Stimulated activated CD8-positive, alpha-beta memory T cell treated with anti-CD3 and anti-CD28 coated beads, Interleukin-4, amount 100 ng/mL, for 1 hour (primary cell): ENCODE measurements at places on chromosomes 7 and 10.

- DNase-seq: no peak
Observed at GRCh38 chr7:129831424-129832058, 121.2 kb downstream of the UBE2H start.

- DNase-seq: no peak
Observed at GRCh38 chr7:66297579-66297978, 92.4 kb downstream of the TPST1 start.

- DNase-seq: no peak
Observed at GRCh38 chr10:33026422-33026821, 68.4 kb upstream of the ITGB1 start.

- no peak for DNase-seq
Observed at GRCh38 chr10:93654201-93654600, 41.9 kb downstream of the PDE6C start.

- no peak for DNase-seq
Observed at GRCh38 chr7:65915921-65916657, 43.2 kb downstream of the VKORC1L1 start.

DNA sequence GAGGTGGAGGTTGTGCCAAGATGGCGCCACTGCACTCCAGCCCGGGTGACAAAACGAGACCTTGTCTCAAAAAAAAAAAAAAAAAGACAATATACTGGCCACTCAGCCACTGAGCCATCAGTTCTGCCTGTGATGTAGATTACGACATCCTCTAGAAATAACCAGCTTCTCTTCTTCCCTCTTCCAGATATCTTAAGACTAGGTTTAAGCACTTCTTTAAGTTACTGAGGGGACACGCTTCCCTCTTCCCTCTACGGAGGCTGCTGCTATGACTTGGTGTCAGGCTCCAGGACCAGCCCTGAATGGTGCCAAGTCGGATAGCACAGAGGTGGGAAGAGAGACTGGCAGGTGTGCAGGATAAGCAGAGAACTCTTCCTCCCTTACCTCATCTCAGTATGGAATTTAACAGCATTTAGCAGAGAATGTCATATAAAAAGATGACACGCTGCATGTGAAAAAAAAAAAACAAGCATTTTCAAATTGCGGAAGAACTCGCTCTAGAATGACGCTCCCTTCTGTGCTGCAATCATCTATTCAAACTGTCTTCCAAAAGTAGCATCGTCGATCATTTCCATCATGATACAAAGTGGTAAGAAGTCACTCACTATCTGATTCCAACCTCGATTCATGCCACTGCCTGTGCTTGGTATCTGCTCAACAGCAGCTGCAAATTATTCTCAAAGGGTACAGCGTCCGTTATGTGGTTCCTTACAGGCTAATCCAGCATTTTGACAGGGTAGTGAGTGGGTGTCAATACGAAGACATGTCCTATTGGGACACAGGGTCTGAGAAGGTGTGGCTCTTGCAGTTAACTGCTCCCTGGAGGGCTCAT lies 13.8 kb downstream of the DAGLB start:
- no peak for DNase-seq

DNA sequence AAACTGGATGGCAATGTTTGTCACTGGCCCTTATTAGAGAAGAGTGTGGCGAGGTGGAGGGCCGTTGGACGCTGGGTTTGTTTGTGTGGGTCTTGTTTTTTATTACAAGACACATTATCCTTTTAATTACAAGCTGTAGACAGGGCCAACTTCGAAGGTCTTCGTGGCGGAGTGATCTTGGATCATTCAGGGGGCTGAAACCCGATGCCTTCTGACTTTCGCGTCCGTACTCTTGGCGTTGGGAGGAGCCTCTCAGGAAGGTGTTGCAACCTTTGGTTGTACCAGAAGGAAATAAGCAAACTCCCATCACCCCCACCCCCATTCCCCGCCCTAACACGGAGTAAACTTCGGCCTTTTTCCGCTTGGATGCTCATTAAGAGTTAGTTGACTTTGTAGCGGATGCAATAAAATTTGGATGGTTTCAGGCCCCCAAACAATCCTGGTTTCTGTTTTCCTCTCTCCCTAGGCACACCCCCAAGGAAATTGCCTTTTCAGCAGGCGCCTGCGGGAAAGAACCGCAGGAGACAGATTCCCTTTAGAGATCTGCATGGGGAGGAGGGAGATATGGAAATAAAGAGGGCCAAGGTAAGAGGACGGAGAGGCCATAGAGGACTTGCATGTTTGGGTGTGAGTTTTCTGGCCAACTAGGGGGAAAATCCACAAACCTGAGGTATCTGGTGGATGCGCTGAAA lies 294.5 kb upstream of the NFE2L3 start:
- no peak for DNase-seq

DNA sequence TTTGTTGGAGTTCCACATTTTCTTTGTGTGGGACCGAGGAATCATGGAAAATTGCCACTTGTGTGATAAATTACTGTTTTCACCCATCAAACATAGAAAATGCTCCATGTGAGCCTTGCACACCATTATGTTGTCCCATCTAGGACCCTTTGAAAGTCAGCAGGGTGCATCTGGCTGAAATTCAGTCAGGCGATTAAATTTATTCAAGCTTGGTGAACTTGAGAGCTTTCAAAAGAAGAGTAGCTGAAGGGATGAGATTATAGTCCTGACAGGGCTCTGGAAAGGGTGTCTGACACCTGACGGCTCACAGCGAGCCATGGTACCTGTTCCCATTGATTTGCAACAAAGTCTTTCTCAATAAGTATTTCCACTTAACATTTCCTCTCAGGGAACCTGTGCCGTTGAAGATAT lies 399.7 kb upstream of the ETV1 start:
- no peak for DNase-seq

- DNase-seq: no peak
Observed at GRCh38 chr10:4725917-4726606, 99.9 kb upstream of the AKR1E2 start.

DNA sequence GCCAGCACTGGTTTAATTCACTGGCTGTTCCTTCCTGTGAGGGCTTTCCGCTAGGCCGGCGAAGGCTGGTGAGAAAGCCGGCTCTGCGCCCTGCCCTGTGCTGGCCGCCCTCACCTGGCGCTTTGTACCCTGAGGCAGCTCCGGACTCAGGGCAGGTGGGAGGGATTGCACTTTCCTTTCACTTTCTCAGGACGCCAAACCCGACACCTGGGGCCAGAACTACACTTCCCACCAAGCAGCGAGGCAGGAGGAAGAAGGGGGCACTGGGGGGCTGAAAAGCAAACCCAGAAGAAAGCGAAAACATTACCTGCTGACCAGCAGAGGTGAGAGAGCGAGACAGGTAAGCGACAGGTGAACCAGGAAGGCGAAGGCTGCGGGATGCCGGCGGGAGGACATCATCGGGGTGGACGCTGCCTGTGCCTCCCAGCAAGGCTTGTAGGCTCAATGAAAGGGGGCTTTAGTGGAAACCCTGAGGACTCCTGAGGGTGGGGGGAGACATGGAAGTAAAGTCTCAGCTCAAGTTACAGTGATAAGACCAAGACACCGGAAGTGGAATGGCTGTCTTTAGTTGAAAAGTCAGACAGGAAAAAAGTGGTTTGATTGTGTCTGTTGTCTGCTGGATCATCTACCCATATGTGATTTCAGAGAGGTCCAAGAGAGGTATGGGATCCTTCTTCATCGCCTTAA lies at the start of gene RAB19:
Gene RAB19, plus strand, starts transcription at position 181 of the 687 bp plus-strand sequence. CDS start 3,589 bp downstream, outside the sequence.
- DNase-seq: no peak

- no peak for DNase-seq
Observed at GRCh38 chr10:36608866-36609265, 516.5 kb upstream of the ANKRD30A start.

DNA sequence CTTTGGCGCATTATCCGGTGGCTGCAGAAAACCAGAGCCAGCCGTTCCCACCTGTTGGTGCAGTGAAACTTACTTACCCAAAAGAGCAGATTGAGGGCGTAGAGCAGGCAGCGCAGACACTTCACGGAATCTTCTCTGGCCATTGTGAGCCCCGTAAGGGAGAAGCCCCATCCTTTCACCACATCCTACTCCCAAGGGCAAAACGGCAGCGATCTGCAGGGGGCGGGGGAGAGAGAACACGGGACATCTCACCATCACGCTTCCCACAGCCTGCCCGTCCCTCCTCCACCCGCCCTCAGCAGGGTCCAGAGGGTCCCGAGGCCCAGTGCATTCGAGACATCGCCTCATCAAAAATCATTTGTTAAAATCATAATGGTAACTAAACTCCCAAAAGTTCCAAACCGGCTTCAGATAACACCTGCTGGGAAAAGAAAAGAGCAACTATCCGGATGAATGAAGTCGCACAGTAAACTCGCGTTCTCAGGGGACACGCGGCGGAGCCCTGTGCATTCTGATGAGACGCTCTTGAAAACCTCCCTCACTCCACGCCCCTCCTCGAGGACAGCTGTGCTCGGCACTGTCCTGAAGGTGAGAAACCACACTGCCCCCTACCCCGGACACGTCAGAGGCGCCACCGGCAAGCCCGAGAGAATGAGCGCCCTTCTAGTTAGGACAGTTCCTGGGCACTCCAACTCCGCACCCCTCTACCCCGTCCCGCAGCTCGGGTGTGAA lies 1.2 kb downstream of the TSPAN12 start:
- no peak for DNase-seq

- no peak for DNase-seq
Observed at GRCh38 chr7:14892961-14893360, 9.6 kb downstream of the DGKB start.

DNA sequence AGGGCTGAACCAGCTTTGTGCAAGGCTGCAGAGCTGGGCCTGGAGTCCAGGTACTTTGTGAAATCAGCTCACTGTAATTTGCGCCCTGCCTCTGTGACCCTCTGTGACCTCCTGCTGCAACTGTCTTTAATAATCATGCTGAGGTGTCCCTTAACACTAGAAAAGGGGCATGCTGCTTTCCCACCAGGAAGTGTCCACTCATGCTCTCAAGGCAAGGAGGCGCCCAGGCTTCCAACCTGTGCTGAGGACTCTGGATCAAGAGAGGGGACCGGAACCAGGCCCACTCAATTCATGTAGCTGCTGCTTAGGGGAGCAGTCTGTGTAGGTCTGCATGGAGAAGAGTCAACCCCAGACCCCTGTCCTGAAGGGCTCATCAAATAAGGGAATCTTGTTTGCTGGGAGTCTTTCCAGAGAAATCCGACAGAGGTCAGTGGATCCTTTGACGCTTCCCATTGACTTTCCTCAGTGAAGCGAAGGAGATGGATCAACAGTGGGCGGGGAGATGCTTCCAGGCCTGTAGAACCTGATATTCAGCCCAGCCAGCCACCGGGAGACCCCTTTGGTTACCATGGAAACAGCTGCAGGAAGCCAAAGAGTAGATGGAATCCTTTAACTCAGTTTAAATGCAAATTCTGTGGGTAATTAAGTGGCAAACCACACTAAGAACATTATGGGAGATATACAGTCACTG lies 945.9 kb downstream of the GRID1 start:
- no peak for DNase-seq

- no peak for DNase-seq
Observed at GRCh38 chr7:124364283-124364682, 331.4 kb upstream of the TMEM229A start.

- DNase-seq: no peak
Observed at GRCh38 chr7:29190349-29191045, 4.1 kb upstream of the CHN2 start.

GRCh38 chr7:159097661-159098423 lies 46.8 kb downstream of the VIPR2 start:
- DNase-seq: no peak

DNA sequence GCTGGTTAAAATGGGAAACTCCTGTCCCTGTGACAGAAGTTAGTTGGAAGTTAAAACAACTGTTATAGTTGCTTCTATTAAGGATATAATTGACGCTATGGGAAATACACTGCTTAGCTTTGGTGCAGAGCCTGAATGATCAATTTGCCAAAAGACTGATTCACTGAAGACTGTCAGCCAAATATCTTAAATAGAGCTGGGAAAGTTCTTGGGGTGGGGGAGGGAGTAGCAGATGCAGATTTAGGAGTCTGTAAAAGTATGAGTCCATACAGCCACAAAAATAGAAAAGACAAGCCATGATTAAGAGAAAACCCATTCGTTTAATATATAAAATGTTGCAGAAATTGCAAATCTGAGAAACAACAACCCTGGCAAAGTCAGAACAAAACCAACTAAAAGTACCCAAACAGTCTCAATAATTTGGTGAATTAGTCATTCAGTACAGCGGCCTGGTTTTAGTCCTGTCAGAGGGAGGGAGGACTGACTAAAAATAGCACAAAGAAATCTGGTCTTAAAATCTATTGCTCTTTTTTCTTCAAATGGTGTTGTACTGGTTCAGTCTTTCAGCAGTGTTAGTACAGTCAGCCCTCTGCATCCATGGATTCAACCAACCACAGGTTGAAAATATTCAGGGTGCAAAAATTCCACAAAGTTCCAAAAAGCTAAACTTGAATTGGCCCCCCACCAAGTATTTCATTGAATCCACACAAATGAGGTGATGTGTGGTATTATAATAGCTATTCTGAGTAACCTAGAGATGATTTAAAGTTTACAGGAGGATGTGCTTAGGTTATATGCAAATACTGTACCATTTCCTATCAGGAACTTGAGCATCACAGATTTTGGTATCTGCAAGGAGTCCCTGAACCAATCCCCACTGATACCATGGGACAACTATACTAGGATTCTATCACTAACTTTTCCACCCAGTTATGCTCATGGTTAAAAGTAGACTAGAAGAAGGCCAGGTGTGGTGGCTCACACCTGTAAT lies 30.0 kb downstream of the STK17A start:
- no peak for DNase-seq

- no peak for DNase-seq
Observed at GRCh38 chr7:8931906-8932646, 498.7 kb downstream of the NXPH1 start.

GRCh38 chr7:84113906-84114850 lies 80.4 kb downstream of the SEMA3A start:
- no peak for DNase-seq

DNA sequence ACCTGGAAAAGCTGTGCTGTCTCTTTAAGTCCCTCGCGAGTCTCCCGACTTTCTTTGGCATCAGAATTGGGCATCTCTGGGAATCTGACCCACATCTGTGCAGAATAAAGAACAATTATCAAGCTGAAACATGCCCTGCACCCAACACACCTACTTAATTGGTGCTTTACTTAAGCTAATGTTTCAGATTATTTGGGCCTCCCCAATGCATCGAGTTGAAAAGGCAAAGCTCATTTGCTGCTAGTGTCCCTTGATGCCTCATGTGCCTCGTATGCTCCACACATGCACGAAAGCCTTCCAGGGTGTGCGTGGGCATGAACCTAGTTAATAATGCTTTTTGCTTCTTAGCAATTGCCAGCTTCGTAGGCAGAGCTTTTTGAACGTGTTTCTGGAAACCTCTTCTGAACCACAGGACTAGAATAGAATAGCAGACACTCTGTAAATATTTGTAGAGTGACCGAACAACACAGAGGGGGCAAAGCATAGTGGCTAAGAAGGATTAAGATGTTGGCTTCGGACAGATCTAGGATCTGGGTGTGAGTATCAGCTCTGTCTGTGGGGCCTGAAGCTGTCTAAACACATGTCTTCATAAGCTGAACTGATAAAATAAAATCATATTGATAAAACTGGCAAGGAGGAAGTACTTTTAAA lies 26.7 kb upstream of the FGFR2 start:
- DNase-seq: no peak

DNA sequence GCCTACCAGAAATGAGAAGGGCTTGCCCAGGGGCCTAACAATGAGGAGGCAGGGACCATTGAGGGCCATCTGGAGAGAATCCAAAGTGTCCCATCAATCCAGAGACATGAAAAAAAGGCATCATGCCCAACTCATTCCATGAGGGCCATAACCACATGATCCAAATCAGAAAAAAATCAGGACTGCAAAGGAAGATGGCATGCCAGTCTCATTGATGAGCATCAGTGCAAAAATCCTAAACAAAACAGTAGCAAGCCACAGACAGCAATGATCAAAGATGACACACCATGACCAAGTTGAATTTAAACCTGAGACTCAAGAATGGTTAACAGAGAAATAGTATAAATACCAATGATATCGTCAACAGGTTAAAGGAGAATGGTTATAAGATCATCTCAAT lies 7.0 kb upstream of the CYP3A4 start:
- no peak for DNase-seq
